Activated T-helper 1 cell treated with anti-CD3 and anti-CD28 coated beads, Interleukin-2, amount 50 U/mL, for 16 hours (primary cell): ENCODE measurements at places on chromosomes 16 and 17.

- no peak for DNase-seq
Measured at GRCh38 chr17:78146881-78147280, 696 bp downstream of the C17orf99 start.

DNA sequence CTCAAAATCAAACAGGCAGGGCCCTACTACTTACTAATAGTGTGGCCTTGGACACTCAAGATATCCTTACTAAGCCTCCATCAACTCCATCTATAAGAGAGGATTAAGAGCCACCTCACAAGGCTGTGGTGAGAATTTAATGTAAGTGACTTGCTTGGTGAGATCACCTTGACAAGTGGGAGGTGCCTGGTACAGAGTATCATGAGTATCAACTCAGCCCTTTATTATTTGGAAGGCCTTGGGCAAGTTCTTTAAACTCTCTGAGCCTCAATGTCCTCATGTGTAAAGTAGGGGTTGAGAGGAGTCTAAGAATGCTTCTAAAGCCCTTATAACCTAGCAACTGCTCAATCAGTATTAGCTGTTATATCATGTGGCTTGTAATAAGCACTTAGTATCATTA, 15.0 kb downstream of the THUMPD1 start:
- DNase-seq = no peak

DNA sequence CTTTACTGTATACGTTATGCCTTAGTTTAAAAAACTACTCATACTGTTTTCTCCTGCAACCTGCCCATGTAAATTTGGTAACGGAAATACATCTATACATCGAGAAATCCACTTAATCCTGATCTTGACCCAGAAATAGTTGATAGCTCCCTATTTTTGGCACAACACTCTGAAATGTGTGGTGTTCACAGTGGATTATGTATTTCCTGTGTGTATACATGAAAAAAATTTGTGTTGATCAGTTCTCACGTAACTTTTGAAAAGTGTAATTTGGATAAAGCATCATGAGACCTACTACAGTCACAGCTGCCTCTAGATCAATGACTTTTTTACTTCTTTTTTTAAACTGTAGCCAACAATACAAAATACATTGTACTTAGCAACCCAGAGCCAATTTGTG, 90.7 kb downstream of the VMP1 start:
- no peak for DNase-seq

GRCh38 chr17:68239632-68240366, 8.0 kb upstream of the AMZ2 start:
- DNase-seq = no peak

GRCh38 chr17:7833011-7833794, 814 bp upstream of the KDM6B start:
- DNase-seq = no peak

GRCh38 chr17:44663095-44663494, 6.8 kb downstream of the MEIOC start:
- DNase-seq = no peak

GRCh38 chr17:48238933-48239602, 131.5 kb downstream of the SNX11 start:
- no peak for DNase-seq

- DNase-seq = no peak
Measured at GRCh38 chr16:23024044-23024443, 125.2 kb downstream of the USP31 start.

DNA sequence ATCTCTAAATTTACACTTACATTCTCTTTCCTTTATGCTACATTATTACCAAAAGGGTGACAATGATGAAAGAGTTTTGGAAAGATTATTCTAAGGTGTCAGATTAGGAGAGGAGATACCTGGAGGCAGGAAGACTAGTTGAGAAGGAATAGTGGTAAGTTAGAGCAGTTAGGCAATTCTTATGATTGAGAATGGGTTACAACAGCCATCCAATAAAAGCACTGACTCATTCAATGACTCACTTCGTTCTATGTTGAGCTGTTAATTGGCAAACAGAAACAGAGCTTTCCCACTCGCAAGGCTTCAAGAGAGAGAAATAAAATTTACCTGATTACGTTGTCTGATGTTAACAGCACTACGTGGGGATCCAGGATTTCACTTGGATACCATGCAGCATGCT, 5.8 kb downstream of the NUP88 start:
- DNase-seq = no peak

DNA sequence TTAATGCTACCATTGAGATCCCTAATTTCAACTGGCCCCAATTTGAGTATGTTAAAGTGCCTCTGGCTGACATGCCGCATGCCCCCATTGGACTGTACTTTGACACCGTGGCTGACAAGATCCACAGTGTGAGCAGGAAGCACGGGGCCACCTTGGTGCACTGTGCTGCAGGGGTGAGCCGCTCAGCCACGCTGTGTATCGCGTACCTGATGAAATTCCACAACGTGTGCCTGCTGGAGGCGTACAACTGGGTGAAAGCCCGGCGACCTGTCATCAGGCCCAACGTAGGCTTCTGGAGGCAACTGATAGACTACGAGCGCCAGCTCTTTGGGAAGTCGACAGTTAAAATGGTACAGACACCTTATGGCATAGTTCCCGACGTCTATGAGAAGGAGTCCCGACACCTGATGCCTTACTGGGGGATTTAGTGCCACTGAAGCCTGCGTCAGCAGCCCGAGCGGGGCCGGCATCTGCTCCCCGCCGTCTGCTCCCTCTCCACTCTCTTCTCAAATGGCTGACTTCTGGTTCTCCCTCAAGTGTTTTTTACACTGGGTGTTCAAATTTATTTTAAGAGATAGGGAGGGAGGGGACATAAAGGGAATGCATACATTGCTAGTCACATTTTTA, 22.9 kb downstream of the DUSP14 start:
- DNase-seq = no peak

- no peak for DNase-seq
Measured at GRCh38 chr17:57527221-57528057, 217.7 kb downstream of the CCDC182 start.

DNA sequence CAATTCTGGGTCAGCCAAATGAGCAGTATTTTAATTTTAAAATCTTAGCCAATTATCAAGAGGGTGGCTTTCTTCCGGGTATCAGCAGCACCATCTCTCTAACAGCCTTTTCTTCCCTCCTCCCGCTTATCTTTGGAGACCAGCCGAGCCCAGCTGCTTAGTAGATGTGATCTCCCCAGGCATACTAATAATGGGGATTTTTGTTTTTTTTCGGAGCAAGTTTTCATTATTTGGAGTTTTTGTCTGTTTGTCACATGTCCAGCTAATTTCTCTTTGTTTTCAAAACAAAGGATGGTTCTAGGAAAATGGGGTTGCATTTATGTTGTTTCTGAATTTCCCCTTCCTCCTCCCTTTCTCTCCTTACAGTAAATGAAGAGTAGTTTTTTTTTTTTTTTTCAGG, 170.5 kb upstream of the MPHOSPH6 start:
- no peak for DNase-seq

GRCh38 chr16:5444189-5444588, 346.6 kb upstream of the EEF2KMT start:
- no peak for DNase-seq

- no peak for DNase-seq
Measured at GRCh38 chr17:2090804-2091534, 36.1 kb downstream of the HIC1 start.

- no peak for DNase-seq
Measured at GRCh38 chr17:83122834-83123233, 43.4 kb downstream of the METRNL start.

GRCh38 chr16:90035902-90036301, 16.6 kb upstream of the DBNDD1 start:
- no peak for DNase-seq

DNA sequence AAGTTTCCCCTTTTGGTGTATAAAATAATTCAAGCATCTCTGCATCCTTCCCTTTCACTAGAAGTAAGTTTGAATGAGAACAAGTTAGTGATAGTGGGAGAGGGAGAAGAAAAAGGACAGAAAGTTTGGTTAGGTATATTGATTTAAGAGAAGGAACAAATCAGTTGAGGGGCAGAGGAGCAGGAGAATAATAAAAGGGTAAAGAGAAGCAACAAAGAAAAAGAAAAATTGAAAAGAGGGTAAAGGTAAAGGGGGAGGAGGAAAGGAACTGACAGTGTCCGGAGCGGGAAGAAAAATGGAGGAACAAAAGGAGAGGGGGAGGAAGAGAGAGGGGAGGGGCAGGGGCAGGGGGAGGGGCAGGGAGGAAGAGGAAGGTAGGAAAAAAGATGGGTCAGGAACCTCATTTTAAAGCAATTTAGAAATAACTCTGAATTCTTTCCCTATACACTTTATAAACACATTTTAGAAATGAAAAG, 6.3 kb upstream of the IGF2BP1 start:
- DNase-seq = no peak

- no peak for DNase-seq
Measured at GRCh38 chr16:15739950-15740349, 89.9 kb downstream of the NDE1 start.

- no peak for DNase-seq
Measured at GRCh38 chr17:78689029-78689428, 93.0 kb downstream of the CYTH1 start.

- no peak for DNase-seq
Measured at GRCh38 chr17:57109393-57110151, 24.5 kb downstream of the AKAP1 start.

DNA sequence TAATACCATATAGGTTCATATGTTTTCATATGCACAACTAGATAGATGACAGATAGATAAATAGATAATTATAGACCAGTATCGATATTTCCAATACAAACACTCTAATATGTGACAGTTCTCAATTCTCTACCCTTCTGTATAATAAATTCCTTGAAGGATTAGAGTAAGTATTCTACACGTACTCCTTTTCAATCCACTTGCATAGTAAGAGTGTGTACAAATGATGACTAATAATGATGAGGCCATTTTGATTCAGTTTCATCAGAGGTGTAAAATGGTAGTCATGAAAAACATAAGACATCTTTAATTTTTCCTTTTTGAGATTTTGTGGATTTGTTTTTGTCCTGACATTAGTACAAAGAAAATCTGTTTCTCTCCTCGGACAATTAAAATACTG, 188.3 kb upstream of the WSB1 start:
- DNase-seq = no peak

- DNase-seq = no peak
Measured at GRCh38 chr16:29744541-29745101, 1.2 kb downstream of the C16orf54 start.

DNA sequence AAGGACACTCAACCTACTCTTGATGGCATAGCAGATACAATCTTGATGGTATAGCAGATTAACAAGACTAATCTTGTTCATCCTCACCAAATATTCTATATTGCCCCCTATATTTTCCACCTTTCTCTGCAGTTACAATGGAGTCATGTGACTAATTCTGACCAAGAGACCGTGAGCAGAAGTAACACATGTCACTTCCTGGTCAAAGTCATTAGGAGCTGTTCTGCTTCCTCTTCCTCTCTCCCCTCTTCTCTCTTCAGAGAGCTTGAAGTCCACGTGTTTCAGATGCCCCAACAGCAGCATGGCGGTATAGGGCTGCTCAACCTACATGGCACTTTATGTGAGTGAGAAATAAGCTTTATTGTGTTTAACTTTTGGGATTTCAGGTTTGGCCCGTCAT, 55.3 kb upstream of the ERCC4 start:
- DNase-seq = no peak

DNA sequence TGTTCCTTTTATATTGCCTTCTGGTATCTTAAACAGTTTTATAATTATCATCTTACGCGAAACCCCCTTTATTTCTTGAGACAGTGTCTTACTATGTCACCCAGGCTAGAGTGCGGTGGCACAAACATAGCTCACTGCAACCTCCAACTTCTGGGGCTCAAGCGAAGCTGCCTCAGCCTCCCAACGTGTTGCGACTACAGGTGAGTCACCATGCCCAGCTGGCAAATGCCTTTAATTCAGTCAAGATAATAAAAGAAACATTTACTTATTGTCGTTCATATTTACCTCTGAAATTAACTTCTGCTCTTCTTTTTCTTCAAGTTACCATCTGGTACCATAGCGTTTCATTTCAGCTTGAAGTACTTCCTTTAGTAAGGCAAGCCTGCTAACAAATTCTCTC, 43.9 kb downstream of the FBXL20 start:
- no peak for DNase-seq

- no peak for DNase-seq
Measured at GRCh38 chr17:16446338-16446983, 31.1 kb downstream of the TRPV2 start.

- DNase-seq = no peak
Measured at GRCh38 chr17:81384929-81385319, 10.3 kb upstream of the BAHCC1 start.

DNA sequence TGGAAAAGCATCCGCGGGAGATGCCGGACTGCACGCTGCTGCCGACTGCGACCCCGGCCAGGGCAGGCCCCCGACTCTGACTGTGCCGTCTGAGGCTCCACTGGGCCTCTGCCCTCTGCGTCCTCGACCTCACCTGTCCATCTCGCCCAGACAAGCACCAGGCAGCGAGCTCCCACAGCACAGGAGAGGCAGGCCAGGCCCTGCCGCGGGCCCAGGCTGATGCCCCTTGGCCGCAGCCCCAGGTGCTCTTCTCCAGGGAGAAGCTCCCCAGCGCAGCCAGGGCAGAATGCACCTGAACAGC, 98.1 kb upstream of the DNAH17 start:
- DNase-seq = no peak

- no peak for DNase-seq
Measured at GRCh38 chr16:89981414-89981813, 32.9 kb downstream of the DEF8 start.

- no peak for DNase-seq
Measured at GRCh38 chr17:63696381-63696961, 3.5 kb downstream of the LIMD2 start.

GRCh38 chr17:81264640-81265039, 25.5 kb downstream of the NDUFAF8 start:
- DNase-seq = no peak

DNA sequence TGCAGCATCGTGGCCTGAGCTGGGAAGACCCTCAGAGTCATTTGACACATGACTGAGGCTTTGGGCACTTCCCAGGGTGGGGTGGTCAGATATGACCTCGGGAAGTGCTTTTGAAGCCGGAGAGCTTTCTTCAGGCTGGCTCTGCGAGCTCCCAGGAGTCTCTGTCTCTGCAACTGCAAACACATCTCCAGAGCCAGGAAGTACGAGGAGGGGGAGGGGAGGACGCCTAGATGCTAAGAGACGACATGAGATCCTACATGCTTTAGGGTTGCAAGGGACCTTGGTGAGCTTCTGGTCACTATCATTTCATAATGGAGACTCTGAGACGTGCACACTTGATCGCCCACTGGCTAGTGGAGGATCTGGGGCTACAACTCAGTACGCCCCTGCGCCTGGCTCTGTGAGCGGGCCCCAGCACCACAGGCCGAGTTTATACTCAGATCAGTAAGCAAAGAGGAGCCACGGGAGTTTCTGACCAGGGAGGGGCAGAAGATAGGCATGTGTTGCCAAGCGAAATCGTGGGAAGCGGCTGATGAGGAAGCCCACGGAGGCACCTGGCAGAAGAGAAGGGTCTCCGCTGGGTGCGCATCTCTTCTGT, 527 bp upstream of the MGAT5B start:
- no peak for DNase-seq

GRCh38 chr17:35947156-35947585, 3.7 kb upstream of the LYZL6 start:
- DNase-seq = no peak

GRCh38 chr16:83652943-83653342, 154.8 kb upstream of the HSBP1 start:
- DNase-seq = no peak
